ENCODE measurements at places on chromosomes 1 and 21.

DNA sequence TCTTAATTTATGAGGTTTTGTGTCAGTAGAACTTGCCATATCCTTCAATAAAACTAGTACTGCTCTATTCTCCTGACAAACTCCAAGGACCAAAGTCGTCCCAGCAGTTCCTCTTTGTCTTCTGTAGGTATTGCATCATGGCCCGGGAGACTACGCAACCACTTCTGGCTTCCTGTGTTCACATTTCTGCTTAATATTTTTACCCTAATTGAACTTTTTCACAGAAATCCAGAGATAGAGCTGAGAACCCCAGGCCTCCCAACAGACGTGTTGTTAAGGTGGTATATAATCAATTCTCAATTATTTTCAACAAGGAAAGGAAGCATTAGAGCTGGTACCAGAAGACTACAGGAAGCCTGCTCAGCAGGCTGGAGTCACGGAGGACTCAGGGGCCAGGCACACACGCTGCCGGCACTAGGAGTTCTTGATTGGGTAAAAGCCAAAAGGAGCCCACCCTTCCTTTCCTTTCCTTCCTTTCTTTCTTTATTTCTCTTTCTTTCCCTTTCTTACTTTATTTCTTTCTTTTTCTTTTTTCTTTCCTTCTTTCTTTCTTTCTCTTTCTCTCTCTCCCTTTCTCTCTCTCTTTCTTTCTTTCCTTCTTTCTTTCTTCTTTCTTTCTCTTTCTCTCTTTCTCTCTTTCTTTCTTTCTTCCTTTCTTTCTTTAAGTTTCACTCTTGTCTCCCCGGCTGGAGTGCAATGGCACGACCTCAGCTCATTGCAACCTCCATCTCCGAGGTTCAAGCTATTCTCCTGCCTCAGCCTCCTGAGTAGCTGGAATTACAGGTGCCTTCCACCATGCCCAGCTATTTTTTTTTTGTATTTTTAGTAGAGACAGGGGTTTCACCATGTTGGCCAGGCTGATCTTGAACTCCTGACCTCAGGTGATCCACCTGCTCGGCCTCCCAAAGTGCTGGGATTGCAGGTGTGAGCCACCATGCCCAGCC is 173.7 kb downstream of the ZBTB18 start:
- DNase-seq = no peak

DNA sequence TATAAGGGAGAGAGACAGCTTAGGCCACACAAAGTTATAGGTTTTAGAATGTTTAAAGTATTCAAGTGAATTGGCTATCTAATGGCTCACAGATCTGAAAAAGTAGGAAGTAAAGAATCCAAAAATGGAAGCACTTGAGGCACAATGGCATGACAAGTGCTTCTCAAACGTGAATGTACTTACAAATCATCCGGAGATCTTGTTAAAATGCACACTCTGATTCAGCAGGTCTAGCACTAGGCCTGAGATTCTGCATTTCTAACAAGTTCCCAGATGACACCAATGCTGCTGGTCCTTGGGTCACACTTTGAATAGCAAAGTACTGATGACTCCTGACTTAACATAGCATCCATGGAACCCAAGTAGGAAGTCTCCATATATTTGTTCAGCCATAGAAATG is 20.9 kb upstream of the AGL start:
- DNase-seq = no peak

DNA sequence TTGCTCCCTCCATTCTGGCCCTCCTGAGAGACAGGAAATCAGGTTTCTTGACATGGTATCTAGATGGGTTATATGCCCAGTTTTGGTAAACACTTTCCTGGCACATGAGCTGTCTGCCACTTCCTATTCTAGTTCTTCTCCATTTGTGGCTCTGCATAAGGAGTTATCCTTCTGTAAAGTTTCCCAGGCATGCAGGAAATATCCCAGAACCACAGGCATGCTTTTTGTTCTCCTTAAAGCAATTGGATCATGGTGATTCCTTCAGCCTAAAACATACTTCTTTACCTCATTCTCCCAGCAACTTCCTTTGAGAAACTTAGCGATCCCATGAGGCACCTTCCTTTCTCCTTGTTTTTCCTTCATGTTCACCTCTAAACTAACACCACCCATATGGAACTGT is 199.8 kb downstream of the CRB1 start:
- no peak for DNase-seq

- DNase-seq = no peak
Measured at GRCh38 chr21:9763807-9764206, 757.6 kb upstream of the TPTE start.

DNA sequence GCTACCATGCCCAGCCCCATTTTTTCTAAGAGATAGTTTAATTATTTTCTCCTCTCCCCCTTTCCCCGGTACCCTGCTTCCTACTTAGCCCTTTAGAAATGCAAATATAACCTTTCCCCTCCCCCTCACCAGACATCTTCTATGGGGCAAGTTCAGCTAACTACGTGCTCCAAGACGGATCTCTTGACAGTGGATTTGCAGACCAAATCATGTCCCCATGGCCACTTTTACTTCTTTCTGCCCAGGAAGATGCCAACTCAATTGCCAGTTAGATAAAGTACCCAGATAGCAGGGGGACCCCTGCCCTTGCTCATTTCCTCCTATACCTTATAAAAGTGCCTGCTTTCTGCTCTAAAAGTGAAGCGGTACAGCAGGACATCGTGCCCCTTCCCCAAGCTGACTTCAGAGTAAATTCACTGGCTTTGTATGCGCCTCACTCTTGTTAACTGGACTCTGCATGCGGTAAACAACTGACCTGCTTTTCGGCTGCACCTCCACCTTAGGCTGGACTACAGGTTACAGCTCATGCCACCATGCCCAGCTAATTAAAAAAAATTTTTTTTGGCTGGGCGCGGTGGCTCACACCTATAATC is 7.4 kb downstream of the DNAJC11 start:
- DNase-seq = no peak

GRCh38 chr21:33428669-33429068 is 25.5 kb downstream of the IFNGR2 start:
- no peak for DNase-seq

- peak; percentile 69 for DNase-seq
Measured at GRCh38 chr1:231192620-231193163, 30.8 kb downstream of the TRIM67 start.

DNA sequence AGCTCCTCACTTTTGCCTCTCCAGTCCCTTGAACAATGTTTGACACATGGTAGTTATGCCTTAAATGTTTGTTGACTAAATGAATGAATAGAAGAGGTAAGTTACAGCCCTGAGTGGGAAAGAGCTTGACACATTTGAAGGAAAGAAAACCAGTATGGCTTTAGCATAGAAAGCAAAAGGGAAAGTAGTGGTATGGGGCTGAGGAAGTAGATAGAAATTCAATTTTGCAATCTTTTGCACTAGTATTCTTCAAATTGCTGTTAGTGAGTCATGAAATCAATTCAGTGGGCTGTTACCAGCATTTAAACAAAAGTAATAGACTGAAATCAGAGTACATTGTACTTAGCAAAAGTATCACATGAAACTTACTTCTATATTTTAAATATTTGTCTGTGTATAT is 21.1 kb downstream of the PLA2G4A start:
- DNase-seq = no peak

- DNase-seq = no peak
Measured at GRCh38 chr1:119084798-119085197, 55.7 kb downstream of the WARS2 start.

GRCh38 chr1:191348328-191348727 is 809.9 kb upstream of the RGS18 start:
- no peak for DNase-seq
